ENCODE measurements at places on chromosomes 2 and 18.

GRCh38 chr2:237533668-237534161 lies 32.7 kb upstream of the PRLH start:
- DNase-seq: no peak

GRCh38 chr2:602571-603359 lies 74.4 kb downstream of the TMEM18 start:
- DNase-seq: no peak

- DNase-seq: no peak
These were observed 209.0 kb downstream of the DYM start for GRCh38 chr18:49251451-49251850.

DNA sequence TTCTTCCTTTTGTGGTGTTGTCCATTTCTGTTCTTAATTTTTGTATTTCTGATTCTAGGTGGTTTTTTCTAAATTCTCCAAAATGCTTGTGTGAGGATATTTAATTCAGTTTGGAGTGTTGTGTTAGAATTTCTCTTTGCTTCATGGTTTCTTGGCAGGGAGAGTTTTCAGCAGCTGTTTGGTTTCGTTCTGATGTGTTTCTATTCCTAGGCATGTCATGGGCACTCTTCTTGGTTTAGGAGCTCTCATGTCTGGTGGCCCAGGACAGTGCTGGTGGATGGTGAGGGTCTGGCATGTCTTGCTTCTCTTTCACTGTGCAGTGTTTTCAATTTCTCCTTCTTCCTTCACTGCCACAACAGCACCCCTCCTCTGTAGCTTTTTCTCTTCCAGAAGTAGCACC lies 52.9 kb downstream of the OSBPL6 start:
- no peak for DNase-seq

DNA sequence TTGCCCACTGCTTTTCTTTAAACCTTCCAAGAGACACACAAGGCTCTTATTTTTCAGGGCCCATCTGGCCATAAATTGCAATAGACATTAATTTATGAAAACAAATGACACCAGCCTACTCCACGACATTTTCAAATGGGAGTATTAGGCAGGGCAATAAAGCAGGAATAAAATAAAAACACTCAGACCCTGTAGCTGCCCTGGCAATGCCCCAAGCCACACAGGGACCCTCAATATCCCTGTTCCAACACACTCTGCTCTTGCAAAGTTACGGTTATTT lies 550.8 kb upstream of the TNP1 start:
- no peak for DNase-seq

DNA sequence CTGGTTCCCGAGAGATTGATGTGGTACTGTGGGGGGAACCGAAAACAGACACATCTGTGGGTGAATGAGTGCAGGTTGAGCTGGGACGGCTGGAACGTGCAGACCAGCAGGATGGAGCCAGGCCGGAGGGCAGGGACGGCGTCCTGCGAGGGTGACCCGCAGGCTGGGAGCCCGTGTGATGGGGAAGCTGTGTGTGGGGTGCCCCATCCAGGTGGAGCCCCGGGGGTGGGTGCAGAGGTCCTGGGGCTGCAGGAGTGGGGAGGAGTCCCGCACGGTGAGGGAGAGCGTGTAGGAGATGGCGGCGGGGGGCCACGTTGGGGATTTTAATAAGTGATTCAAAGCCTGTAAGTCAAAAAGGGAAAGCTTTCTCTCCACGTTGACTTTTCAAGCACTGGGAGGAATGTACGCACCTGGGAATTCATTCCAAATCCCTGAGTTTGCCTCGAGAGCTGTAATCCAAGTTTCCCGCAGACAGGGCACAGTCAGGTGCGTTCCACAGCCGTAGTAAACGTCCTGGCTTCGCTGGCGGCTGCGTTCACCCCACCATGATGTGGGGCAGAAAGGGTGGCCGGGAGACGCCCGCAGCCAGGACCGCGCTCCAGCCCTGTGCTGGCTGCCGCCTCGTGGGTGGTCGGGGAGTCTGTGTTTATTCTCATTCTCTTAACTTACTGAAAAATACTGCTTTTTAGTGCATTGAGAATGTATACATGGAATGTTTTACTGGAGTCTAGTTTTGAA lies 54.0 kb downstream of the NFATC1 start:
- no peak for DNase-seq

GRCh38 chr18:42915299-42915698 lies 200.2 kb downstream of the RIT2 start:
- no peak for DNase-seq

- DNase-seq: no peak
These were observed 34.3 kb downstream of the DSG4 start for GRCh38 chr18:31410716-31411483.

DNA sequence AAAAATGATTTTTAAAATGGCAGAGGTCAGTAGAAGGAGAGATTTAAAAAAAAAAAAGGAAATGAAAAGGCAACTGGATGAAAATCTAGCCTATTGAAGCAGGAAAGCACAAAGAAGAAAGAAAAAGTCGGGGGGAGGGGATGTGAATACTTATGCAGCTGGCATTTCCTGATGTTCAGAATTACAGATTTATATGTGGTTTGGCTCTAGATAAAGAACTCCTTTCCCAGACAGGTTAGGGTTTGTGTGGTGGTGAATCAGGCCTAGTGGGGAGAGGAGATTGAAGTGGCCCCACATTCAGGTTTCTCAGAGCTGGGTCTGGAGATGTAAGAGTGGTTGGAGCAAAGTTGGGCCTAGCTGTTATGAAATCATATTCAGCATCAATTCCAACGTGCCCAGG lies 394.4 kb downstream of the FIGN start:
- DNase-seq: no peak

DNA sequence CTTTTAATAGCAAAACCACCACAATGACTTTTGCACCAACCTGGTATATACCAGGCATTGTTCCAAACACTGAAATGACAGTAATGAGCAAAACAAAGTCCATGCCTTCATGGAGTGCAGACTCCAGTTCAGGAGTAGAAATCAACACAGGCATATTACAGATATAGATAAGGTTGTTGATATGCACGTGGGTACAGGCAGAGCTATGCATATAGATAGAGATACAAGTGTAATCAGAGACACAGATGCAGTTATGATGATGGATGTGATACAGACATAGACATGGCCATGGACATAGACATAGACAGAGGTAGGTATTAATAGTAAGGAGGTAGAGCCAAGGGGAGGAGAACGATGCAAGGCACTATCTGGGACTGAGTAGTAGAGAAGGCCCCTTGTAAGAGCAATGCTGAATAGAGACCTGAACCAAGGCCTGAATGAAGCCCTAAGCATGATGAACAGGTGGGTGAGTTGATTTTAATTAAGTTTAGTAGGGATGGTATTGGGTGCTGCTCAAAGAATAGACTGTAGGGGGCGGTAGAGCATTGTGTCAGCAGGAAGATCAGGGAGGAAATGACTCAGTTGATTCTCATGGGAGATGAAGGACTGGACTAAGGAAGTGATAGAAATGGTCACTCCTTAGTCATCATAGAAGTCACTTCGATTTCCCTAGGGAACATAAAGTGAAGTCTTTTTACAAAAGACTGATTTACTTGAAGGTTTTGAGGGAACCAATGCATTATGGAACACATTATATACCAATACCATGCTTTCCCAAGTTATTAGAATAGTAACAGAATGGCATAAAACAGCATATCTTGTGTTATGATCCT lies 39.4 kb downstream of the CMPK2 start:
- DNase-seq: peak; percentile 37

DNA sequence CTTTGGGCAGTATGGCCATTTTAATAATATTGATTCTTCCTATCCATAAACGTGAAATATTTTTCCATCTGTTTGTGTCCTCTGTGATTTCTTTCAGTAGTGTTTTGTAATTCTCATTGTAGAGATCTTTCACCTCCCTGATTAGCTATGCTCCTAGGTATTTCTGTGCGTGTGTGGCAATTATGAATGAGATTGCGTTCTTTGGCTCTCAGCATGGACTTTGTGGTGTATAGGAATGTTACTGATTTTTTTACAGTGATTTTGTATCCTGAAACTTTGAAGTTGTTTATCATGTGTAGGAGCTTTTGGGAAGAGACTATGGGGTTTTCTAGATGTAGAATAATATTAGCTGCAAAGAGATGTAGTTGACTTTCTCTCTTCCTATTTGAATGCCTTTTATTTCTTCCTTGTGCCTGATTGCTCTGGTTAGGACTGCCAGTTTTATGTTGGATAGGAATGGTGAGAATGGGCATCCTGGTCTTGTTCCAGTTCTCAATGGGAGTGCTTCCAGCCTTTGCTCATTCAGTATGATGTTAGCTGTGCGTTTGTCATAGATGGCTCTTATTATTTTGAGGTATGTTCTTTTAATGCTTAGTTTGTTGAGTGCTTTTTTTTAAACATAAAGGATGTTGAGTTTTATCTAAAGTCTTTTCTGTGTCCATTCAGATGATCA lies 27.0 kb upstream of the THUMPD2 start:
- no peak for DNase-seq

GRCh38 chr18:11258039-11258610 lies 108.8 kb upstream of the PIEZO2 start:
- no peak for DNase-seq

DNA sequence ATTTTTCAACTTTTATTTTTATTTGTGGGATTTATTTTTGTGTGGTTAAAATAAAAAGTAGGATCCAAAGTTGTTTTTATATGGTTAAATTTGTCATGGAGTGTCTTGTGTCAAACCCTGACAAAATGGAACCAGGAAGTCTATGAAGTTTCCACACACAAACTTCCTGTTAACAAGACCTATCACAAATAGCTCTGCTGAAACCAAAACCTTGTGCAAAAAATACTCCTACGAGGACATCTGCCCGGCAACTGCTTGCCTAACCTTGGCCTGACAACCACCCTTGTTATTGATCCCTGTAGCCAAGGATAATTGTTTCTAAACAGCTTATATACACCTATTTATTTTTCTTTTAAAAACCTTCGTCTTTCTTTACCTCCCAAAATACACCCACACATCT lies 389.6 kb downstream of the TRIB2 start:
- no peak for DNase-seq

DNA sequence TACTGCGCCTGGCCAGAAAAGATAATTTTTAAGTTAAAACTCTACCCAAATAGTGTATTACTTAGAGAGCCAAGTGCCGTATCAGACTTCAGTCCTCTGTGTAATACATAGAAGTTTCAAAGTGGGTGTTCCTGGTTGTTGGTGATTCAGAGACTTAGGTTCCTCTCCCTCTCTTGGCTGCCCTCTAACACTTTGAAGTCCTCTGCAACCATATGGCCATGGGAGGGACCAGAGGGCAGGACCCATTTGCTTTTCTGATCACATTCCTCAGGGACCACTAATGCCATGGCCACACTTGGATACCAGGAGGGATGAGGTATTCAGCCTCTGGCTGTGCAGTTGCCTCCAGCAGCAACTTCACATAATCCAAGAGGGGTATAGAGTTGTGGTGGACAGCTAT lies 131.5 kb downstream of the CAPN13 start:
- DNase-seq: no peak

DNA sequence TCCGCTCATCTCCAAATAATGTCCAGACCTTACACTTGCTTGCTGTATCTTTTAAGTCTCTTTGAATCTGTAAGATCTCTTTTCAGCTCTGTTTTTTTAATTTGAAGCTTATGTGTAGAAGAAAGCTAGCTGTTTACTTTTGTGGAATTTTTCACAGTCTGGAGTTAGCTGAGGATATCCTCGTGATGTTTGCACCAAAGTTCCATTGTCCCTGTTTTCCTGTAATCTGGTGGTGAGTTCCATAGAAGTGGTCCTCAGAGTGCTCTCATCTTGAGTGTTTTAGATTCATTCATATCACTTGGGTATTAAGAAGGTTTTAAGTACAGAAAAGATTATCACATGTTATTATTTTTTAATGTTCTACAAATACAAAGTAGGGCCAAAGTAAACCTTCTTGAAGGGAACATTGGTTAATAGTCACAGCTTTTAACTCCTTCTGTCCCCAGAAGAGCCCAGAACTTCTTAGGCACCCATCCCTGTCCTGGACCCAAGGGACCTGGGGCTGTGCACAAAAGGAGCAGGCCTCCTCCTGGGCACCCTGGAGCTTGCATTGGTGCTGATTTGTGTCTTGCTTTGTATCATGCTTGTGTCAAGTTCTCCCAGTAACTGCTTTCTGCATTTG lies 15.0 kb downstream of the MLPH start:
- DNase-seq: no peak

DNA sequence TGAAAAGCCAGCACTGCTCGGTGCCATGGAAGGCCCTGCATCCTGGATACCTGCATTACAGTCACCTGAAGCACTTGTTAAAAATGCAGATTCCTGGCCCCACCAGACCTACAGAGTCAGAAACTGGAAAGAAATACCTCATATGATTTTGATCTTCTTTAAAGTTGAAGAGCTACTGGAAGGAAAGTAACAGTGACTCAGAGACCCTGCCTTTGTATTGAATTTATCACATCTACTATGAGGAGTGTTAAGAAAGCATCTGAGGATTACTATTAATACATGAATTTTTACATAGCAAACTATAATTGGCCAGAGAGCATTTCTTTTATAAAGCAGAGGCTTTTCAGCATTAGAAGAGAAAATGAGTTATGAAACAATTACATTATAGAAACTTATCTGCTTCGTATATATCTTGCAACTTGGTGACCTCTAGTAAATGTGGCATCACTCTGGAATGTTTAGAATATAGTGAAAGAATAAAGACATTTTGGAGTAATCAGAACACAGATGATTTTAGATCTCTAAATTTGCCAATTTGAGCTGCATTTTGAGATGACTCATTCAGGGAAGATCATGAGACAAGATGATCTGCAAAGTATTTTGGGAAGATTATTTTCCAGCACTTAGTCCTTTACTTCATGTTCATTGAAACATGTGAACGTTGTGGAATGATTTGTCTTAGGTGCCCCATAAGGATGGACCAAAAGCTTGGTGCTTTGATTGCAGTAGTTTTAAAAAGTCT lies 12.2 kb downstream of the PTPRM start:
- DNase-seq: no peak

DNA sequence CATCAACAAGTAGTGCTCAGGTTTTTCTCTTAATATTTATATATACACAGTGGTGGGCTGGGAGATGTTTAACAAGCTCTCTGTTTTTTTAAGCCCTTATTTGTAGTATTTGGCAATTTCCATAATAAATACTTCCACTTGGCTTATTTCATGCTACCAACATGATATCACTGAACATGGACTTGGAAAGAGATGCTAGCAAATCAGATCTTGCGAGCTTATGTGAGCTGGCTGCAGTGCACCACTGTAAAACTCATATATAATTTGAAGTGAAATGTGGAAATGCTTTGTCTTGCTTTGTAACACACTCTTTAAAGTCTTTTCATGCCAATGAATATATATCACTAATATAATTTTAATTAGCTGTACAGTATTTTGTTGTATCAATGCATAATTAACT lies 155.7 kb downstream of the ALK start:
- no peak for DNase-seq

- DNase-seq: peak; percentile 50
These were observed 4.4 kb downstream of the NFATC1 start for GRCh38 chr18:79400091-79400590.

- no peak for DNase-seq
These were observed 251.6 kb upstream of the APCDD1 start for GRCh38 chr18:10202845-10203321.

GRCh38 chr2:15449556-15450236 lies 111.4 kb downstream of the NBAS start:
- no peak for DNase-seq
